AG10803 (cell line): ENCODE measurements at places on chromosomes 16 and 17.

DNA sequence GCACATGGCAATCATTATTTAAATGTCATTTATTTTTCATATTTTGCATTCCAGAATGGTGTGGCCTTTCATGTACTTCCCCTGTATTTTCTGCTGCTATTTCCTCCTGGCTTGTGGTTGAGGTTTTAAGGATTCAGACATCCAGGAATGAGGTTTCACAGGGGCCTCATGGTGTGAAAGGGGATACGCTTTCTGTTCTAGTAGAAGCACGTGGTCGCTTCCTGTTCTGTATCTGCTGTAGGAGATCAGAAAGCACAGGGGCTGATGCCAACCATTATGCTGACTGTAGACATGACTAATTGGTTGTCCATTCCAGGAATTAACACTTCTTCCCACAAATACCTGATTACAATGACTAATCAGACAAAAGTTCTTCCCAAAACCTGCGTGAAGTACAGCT lies 405.9 kb downstream of the SHISA9 start:
- DNase-seq, result peak; percentile 94

GRCh38 chr16:48963306-48963705 lies 318.3 kb downstream of the CBLN1 start:
- DNase-seq, result peak; percentile 64

- no peak for DNase-seq
These were observed 79.6 kb upstream of the ATP2A3 start for GRCh38 chr17:4043862-4044261.

GRCh38 chr17:76830987-76831715 lies 37.1 kb upstream of the MGAT5B start:
- no peak for DNase-seq

DNA sequence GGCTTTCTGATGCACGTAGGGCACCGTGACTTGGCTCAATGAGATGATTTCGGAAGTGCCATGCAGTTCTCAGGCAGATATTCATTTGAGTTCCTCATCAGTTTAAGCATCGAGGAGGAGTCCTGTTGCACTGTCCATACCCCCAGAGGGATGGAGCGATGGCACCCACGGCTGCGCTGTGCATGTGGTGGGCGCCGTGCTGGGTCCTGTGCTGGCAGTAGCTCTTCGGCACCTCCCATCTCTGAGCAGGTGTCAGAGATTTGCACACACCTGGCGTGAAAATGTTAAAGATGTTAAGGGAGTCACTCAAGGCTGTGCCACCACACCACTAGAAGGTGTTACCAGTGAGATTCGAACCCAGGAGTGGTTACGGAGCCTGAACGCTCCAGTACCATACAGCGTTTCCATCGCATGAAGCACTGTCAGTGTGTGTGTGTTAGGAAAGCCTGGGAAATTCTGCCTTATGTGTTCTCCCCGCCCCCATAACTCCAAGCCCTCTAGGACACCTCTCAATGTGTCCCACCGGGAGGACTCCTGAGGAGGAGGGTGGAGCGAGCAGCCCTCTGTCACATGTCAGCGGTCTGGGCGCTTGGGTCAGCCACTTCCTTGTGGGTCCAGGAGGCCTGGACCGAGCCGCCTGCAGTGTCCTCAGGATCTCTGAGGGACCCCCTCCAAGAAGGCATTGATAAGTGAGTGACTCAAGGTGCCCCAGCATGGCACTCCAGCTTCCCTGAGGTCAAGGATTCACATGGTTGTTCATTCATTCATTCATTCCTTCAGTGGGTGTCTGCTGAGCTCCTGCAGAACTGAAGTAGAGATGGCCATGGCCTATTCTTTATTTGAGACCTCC lies 3.8 kb downstream of the MRC2 start:
- no peak for DNase-seq
